ENCODE measurements at places on chromosomes 7 and 10.
A peak's percentile ranks its signal among the peaks of the same experiment; 100 is the strongest.

DNA sequence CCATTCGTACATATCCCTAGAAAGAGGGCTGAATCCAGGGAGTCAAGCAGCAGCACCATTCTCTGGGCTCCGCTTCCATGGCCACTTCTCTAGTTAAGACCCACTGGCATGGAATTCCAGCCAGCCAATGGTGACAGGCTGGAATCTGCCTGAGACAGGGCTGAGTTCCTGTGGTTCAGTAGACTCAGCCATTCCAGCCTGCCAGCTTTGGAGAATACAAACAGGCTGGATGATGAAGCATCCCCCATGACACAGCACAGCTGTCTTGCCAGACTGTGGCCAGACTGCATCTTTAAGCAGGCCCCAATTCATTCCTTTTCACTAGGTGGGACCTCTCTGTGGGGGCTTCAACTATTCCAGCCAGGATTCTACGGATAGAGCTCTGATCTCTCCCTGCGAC is 329.6 kb downstream of the XPNPEP1 start:
- DNase-seq = peak; percentile 5

DNA sequence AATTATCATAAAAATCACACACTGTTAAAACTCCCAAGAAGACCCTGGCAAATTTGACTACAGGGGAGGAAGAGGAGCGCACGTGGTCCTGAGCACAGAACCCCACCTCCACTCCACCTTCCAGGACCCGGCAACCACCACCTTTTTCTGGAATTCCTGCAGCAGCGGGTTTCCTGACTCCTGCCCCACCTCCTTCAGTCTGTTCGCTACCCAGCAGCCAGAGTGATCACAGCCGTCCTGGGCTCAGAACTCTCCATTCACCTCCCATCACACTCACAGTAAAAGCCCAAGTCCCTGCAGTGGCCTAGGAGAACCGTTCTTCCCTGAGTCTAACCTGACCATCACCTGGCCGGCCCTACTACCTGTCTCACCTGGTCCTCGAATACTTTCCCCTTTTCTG is 107.4 kb upstream of the FAM204A start:
- no peak for DNase-seq

- DNase-seq = no peak
Observed at GRCh38 chr7:69219381-69219780, 378.9 kb upstream of the AUTS2 start.

DNA sequence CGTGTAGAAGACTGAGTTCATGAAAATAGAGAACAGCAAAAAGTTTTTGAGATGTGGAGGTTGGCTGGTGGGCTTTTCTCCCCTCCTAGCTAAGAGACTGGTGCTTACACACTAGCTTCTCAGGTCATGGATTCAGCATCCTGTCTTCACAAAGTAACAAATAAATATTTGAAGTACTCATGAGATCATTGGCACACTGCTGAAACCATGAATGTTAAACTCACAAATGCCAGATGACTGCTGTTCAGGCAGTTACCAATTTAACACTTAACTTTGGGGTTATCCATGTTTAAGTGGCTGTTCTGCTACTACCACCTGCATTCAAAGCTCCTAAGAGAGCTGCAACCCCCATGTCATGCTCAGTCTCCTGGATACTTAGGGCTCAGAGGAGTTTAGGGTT is 119.0 kb upstream of the BET1 start:
- no peak for DNase-seq

GRCh38 chr7:48933549-48934085 is 9.3 kb downstream of the CDC14C start:
- no peak for DNase-seq

- DNase-seq = peak; percentile 21
Observed at GRCh38 chr7:119664601-119665000, 608.4 kb upstream of the KCND2 start.

GRCh38 chr7:91940572-91941341 is at the start of gene AKAP9:
TSS of gene AKAP9 (plus strand) at chr7:91940862. CDS start at chr7:91941100, 238 bp downstream.
- peak; percentile 65 for DNase-seq

GRCh38 chr10:74114041-74114448 is 36.6 kb downstream of the AP3M1 start:
- no peak for DNase-seq

DNA sequence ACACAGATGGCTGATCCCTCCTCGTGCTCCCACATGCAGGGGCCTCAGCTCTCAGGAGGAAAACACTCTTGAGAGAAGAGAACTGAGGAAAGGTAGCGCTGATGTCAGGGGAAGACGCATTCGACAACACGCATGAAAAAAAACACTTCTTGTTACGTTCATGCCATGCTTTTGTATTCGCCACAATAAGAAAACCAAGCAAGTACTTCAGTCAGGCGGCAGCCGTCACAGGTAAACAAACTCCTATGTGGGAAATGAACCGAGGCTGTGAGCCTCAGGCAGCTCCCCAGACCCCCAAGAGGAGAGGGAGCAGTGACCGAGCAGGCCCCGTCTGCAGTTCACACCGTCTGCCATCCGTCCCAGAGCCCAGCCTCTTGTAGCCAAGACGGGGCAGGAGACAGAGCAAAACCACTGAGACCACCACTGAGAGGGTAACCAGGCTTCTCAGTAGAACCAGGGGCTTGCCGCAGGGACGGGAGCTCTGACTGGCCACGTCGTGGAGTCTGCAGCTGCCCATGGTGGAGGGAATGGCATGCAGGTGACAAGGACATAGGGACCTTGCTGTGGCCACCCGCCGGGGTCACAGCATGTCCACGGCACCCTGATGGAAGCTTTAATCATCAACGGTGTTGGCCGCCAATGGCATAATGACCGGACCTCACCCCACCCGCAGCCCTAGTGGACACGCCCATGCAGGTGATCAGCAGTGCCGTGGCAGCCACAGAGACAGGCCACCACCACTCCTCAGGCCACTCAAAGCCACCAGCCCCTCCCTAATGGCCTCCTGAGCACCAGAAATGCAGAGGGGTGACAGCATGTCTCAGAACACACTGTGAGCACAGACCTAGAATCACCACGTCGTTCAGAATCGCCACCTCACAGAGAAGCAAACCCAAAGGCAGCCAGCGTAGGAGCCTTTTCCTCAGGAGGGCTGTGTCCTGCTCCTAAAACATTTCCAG is 304.3 kb downstream of the PTPRN2 start:
- no peak for DNase-seq

- no peak for DNase-seq
Observed at GRCh38 chr7:111485701-111486380, 76.5 kb downstream of the IMMP2L start.

Measured in hepatic stellate cell (primary cell).